LHCN-M2 (cell line): ENCODE measurements at places on chromosomes 3 and 15. TPM values are rescaled to one million over a fixed set of nuclear protein-coding genes. Genes with fewer than 3 reads are reported as not detected.

The GOLGA8M gene
- total RNA-seq = 0.29 TPM in 1 of 2 replicates, not detected in the other

The RAB6B gene
- total RNA-seq = 0.32 and 0.69 TPM in 2 replicates

DNA sequence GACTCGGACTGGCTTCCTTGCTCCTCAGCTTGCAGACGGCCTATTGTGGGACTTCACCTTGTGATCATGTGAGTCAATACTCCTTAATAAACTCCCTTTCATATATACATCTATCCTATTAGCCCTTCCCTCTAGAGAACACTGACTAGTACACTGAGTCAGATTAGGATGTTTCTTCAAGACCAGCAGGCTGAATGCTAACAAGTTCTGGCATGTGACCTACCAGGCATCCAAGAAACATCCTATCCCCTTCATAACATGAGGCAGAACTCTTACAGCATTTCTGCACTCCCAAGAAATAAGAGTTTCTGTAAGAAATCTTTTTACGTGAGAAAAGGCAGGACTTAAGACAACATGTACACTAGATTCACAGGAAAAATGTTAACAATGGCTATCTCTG, 9.3 kb downstream of the CFAP92 start:
- no peak for DNase-seq

DNA sequence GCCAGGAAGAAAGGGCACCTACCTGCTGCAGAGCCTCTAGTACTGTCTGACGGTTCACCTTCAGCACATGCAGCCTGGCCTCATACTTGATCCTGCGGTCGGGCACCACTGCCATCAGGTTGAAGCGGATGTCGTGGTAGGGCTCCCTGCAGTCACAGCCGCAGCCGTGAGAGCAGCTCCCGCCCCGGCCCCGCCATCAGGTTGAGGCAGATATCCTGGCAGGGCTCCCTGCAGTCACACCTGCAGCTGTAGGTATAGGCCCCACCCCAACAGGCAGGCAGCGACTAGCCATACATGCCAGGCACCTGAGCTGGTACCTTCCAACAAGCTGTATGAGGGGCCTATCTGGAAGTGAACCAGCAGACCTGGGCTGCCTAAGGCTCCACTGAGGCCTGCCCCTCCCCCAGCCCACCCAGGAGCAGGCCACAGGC, 38.7 kb downstream of the SEMA3G start:
- DNase-seq = no peak

DNA sequence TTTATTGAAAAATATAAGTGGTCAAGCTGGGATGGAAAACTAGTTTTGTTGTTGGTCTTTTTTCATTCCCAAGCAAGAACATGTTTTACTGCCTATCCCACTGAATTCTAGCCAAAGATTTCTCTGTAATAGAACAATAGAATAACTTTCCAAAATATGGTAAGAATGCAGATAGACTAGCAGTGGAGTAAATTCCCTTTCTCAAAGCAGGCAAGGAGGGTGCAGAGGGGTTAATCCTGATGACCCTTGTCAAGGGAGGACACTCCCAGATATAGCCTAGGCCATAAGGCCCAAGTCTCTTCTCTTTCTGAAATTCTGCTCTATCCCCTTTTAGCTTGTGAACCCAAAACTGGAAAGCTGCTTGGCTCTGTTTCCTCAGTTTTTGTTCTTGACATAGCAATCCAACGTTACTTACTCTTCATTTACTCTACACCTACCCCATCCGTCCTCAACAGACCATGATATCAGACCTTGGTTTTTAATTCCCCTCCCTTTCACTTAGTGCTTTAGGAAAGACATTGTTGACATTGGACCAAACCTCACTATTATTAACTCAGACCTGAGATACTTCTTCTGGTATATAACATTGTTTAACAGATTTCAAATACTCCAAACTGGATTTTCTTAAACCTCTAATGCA, 453.6 kb upstream of the THBS1 start:
- DNase-seq = peak; percentile 32

DNA sequence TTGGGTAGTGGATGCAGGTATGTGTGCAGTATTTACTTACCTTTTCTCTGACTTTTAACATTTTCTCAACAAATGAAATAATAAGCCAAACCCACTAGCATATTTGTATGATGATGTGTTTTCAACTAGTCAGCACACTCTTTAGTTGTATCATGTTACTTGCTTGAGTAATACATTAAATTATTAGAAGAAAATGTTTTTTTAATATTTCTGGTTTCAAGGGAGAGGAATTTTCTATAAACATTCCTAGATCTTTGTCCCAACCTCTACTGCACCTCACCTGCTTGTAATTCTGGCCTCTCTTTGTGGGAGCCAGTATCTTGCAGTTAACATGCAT, 161.8 kb upstream of the CBLB start:
- peak; percentile 58 for DNase-seq
